ENCODE measurements at places on chromosomes 6 and 20. TPM values are rescaled to one million over a fixed set of nuclear protein-coding genes. Genes with fewer than 3 reads are reported as not detected.

The RAET1E gene
- not detected for total RNA-seq

The SLC23A2 gene
- total RNA-seq, result 17.3 TPM

The MRPS10 gene
- 34.9 TPM for total RNA-seq

The SH3BGRL2 gene
- total RNA-seq, result 159 TPM

The FAM217A gene
- total RNA-seq, result not detected
